ENCODE measurements at places on chromosomes 4 and X.

DNA sequence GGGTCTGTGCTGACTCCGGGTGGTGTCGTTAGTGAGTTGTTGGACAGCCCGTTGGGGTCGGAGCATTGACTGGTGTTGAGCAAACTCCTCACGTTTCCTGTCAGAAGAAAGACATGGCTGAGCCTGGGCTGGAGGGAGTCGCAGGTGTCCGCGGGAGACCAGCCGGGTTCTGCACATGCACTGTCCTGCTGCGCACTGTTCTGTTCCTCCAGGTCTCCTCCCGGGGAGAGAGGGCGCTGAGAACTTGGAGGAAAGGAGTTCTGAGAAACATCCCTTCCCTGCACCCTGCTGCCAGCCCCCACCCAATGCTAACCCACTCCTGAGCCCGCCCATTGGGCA lies 1.1 kb downstream of the ZNF141 start:
- no peak for DNase-seq

- DNase-seq: no peak
Observed at GRCh38 chrX:65034292-65034667, 58.0 kb upstream of the ZC4H2 start.

DNA sequence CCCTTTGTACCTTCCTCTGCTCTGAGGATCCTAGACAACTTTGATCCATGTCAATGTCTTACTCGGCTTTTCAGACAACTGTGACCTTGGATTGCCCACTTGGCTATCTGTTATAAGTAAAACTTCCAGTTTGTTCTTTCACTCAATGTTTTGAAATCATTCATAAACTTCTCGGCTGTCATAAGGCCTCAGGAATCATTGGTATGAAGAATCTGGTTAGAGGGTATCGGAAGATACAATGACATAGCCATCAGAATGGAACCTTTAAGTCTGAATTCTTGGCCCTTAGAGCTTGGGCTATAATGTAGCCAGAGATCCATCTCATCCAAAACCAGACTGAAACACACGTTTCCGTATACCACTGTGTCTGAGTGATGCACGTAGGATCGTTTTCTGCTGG lies 59.0 kb upstream of the WDR1 start:
- DNase-seq: no peak

DNA sequence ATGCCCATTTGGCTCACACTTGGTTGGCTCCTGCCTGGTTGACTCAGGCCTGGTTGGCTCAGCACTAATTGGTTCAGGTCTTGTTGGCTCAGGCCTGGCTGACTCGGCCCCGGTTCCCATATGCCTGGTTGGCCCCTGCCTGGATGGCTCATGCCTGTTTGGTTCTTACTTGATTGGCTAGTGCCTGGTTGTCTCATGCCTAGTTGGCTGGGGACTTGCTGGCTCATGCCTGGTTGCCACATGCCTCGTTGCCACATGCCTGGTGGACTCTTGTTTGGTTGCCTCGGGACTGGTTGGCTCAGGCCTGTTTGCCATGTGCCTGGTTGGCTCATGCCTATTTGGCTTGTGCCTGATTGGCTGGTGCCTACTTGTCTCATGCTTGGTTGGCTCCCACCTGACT lies 103.7 kb downstream of the APOOL start:
- DNase-seq: no peak

- peak; percentile 6 for DNase-seq
Observed at GRCh38 chrX:105502336-105502735, 281.8 kb upstream of the TEX13A start.

DNA sequence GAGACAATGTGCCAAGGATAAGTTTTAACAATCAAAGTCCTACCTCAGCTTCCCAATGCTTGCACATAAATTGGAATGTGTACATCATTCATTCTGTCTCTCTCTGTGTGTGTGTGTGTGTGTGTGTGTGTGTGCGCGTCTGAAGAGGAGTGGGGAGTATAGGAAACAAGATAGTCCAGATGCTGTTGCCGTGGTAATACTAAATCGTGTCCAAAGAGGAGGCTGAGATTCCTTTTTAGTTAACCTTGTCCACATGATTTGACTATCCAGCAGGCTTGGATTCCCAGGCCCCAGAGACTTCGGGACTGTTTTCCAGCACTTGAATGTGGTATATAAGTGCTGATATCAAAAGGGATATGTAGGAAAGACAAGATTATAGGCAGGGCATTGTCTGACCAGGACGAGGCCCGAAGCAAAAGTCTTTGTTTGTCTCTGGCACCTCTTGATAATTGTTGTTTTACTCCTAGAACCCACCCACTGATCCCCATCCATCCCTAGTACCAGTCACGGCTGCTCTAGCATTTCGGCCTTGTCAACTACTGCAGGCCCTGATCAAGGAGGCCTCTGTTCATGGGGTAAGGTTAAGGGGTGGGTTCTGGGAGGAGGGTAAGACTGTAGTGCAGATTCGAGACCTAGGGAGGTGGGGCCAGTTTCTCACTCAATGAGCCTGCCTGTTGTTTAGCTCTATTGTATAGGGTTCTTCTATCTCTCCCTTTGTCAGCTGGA lies 3.9 kb downstream of the PLP1 start:
- no peak for DNase-seq

DNA sequence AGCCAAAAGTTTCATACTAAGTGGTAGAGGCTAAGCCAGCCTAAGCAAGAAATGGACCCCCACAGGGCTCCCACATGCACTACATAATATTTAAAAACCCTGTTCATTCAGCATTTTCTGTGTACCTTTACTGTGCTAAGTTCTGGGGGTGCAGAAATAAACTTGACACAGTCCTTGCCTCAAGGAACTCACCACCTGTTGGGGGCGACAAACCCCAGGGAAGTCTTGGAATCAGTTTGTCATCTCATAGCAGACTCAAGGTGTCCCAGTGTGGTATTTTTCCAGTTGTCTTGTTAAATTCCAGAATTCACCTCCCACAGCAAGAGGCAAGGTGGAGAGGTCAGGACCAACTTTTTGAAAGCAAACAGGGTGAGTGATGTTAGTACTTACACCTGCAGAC lies 43.1 kb downstream of the ATG4A start:
- no peak for DNase-seq

- DNase-seq: no peak
Observed at GRCh38 chr4:154425514-154425913, 66.1 kb downstream of the DCHS2 start.

DNA sequence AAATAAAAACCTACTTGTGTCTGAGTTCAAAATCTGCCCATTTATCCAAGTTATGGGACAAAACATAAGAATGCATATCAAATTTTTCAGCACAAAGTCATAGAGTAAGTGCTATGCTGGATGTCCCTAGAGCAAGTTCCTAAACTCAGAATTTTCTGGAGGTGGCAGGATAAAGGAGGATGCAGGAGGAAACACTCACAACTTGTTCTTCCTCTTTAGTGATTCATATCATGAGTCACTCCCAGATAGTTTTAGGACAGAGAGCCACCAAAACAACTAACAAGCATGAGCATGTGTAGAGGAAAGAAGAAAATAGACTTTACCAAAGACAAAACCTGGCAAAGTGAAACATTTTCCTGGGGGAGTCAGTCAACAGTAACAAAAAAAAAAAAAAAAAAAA lies 302.7 kb downstream of the KCTD8 start:
- peak; percentile 1 for DNase-seq

- DNase-seq: no peak
Observed at GRCh38 chrX:154123241-154124219, 20.5 kb upstream of the OPN1LW start.

- DNase-seq: no peak
Observed at GRCh38 chr4:44660396-44660795, 9.0 kb upstream of the YIPF7 start.

- DNase-seq: no peak
Observed at GRCh38 chrX:154719132-154719675, 31.7 kb downstream of the GAB3 start.

DNA sequence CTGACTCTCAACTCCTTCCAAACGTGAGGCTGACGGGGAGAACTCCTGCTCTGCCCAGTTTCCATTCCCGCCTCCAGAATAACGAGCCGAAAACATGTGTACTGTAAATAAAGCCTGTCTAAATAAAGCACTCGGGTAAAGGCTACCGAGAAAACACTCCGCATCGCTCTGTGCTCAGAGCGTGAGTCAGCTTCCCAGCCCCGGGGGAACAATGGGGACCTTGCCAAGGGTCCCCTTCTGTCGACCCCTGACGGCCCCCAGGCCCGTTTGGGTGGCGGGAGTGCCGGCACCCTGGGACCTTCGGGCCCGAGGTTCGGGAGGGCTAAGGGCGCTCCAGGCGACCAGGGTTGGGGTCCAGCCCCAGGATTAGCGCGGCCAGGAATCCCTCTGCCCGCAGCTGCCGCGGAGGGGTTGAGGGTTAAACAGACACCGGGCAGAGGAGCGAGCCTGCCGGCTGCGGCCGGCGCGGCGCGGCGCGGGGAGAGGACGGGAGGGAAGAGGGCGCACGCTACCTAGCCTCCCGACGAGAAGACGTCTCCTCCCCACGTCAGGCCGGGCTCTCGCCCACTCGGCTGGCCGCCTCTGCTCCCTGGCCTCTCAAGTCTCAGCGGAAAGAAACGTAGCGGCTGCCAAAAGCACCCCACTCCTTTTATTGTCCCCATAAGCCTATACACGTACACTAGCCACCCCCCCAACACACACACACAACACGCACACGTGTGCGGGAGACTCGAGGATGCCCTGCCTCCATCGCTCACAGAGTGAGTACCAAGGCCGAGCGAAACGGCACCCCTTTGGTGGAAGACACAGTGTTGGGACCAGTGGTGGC lies 85.5 kb downstream of the BCOR start:
- DNase-seq: no peak

DNA sequence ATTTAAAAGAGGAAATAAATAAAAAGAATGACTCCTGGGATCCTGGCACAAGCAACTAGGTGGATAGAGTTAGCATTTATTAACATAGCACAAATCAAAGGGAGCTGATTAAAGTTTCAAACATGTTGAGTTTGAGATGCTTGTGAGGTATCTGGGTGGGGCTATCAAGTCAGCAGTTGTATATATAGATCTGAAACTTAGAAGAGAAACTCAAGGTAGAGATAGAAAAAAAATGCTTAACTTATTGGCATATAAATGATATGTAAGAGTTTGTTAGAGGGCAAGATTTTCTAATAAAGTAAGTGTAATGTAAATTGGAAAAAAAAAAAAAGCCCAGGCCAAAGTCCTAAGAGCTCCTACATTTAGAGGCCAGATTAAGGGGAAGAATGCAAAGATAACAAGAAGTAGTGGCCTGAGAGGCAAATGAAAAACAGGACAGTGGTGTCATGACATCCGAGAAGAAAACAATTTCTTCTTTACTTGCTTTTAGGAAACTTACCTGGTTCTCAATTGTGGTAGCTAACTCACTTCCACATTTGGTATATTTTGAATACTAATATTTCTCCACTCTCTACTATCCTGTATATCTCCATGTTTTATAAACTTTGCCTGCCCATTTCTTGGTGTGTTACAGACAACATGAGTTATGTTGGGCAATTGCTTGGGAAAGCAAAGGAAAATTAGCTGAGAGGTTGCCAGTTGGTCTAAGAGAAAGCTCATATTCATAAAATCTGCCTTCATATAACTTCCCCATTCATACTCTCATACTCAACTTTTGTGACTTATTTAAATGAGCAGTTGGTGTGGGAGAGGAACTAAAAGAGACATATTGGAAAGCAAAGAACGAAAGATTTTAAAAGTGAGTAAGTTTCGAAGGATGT lies 169.2 kb downstream of the PARM1 start:
- DNase-seq: no peak

DNA sequence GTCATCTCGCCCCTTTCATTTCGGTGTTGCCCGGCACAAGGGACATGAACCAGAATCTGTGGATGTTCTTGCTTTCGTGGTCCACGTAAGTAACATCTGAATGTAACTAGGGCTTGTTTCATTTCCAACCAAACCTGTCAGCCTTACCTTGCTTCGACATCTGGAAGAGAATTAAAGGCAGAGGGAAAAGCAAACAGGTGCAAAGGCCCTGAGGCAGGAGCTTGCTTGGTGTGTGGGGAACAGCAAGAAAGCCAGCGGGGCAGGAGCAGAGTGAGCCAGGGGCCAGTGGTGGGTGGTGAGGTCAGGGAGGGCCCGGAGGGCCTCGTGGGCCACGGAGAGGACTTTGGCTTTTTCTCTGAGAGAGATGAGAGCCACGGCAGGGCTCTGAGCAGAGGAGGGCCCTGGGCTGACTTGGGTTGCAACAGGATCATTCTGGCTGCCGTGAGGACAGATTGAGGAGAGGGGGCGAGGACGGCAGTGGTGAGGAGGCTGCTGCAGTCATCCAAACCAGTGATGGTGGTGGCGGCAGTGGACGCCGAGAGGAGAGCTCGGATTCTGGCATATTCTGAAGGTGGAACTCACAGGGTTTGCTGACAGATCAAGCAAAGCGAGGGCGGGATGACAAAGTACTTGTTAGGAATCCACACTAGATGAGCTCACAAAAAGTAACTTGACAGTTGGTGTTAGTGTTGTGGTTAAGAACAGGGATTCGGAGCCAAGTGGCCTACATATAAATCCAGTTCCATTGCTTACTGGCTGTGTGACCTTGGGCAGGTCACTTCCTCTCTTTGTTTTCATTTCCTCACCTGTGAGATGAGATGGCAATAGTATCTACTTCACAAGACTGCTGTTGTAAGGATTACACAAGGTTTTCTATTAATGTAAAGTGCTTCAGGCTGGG lies 6.8 kb upstream of the WDR13 start:
- no peak for DNase-seq

DNA sequence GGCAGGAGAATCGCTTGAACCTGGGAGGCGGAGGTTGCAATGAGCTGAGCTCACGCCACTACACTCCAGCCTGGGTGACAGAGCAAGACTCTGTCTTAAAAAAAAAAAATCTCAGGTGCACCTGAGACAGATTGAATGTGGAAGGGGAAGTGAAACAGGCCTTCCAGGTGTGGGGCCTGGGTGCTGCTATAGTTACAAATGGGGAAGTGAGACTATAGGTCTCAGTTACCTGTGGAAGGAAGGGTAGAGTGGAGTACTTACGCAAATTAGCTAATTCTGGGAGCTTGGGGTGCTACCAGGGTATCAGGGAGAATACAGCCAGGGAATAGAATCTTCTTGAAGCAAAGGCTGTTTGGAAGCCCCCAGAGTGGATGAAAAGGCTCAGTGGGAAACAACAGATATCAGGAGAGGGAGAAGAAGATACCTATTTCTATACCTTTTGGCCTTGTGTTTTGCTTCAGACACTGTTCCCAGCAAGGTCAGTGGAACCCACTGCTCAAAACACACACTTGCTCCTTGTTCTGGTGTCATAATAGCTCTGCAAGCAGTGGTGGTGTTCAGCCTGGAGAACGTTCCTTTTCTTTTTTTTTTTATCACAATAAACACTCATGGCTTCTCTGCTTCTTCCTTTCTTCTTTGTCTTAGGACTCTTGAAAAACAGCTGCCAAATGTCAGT lies 7.0 kb downstream of the CD38 start:
- DNase-seq: no peak

Measured in stromal cell of bone marrow (primary cell).